ENCODE measurements at places on chromosomes 13 and 19. TPM values are rescaled to one million over a fixed set of nuclear protein-coding genes. Genes with fewer than 3 reads are reported as not detected.

DNA sequence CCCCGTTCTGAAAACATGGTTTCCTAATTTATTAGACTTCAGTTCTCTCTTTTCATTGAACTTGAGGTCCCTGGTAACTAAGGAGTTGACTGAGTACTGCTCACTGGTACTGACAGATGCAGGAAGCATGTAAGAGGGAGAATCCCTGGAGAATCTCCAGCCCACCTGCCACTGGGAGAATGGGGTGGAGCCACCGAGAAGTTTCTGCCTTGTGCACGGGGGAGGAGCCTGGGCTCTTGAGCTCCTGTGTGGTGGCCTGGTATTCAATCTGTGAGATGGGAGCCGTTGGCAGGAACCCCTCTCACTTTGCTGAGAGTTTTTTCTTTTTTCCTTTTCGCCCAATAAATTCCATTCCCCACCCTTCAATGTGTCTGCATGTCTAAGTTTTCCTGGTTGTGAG is 13.2 kb upstream of the AKAP11 start:
- no peak for DNase-seq

DNA sequence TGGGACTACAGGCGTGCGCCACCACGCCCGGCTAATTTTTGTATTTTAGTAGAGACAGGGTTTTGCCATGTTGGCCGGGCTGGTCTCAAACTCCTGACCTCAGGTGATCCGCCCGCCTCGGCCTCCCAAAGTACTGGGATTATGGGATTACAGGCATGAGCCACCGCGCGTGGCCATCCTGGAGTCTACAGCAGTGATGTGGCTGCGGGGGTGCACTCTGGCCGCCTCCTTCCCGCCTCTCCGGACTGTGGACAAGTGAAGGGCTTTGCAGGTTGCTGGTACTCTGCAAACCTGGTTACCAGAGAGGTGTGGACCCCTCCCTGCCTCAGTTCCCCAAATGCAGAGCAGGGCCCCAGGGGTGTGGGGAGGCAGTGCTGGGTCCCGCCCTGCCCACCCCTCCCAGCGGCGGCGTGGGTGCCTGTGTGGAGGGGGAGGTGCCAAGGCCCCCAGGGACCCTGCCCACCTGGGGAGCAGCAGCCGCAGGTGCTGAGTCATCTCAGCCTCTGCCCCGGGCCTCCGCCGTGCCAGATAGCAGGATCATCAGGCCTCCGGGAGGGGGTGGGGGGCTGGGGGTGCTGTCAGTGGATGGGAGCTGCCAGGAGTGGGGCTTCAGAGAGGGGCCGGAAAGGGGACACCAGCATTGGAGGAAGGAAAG is 23.1 kb downstream of the ARID3A start:
- DNase-seq: no peak

GRCh38 chr13:113292021-113292862 is 4.8 kb upstream of the LAMP1 start:
- no peak for DNase-seq

WDR62 gene
- total RNA-seq: 0.80 TPM

ZNF442 gene
- total RNA-seq: 3.3 TPM

NLRP9 gene
- total RNA-seq: not detected

All from breast epithelium (tissue), 4 donors.